Activated T-cell treated with anti-CD3 and anti-CD28 coated beads, Interleukin-2, amount 50 U/mL, for 24 hours (primary cell): ENCODE measurements at places on chromosomes 4 and X.
A peak's percentile ranks its signal among the peaks of the same experiment; 100 is the strongest.

GRCh38 chr4:172725581-172725980, 443.0 kb upstream of the GALNT7 start:
- H3K36me3 ChIP-seq = no peaks in the 10 kb centered on the region
- no peaks in the 10 kb centered on the region for H3K27me3 ChIP-seq
- no peak for DNase-seq

DNA sequence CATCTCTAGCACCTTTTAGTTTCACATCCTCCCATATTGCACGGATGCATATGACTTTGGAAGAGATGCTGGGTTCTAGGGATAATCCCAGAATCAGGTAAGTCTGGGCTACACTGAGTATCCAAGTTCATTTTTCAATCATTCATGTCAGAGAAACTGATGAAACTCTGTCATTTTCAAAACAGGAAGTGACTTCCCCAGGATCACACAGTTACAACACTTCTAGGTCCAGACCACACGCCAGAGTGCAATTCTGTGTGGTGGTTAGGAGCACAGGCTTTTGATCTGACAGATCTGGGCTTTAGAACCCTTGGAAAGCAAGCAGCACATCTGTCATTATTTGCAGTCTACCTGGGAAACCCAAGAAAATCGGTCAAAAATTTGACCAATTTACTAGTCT, 52.1 kb upstream of the CDKN2AIP start:
- H3K36me3 ChIP-seq = no peaks in the 10 kb centered on the region
- no peak overlapping the region for H3K27ac ChIP-seq

DNA sequence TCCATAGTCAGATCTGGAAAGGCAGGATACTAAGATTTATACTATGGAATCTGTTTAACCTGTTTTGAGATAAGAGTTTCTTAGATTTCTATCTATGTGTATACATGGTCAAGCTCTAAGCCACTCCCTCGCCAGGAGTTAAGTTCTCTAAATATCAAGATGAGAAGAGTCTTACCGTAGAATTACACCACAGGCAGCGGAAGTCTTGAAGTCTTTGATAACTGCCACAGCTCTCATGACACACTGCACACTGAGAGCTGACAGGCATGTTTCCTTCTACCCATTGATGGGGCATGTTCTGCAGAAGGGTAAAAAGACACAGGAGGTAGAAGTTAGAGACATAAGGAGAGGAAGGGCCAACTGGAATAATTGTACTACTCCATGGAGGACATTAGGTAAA, 67.7 kb downstream of the DGKK start:
- H3K27ac ChIP-seq = no peak overlapping the region
- H3K36me3 ChIP-seq = no peaks in the 10 kb centered on the region
- DNase-seq = no peak
- H3K4me3 ChIP-seq = no peak overlapping the region
- peaks cover 45% of the 10 kb centered on the region for H3K27me3 ChIP-seq

DNA sequence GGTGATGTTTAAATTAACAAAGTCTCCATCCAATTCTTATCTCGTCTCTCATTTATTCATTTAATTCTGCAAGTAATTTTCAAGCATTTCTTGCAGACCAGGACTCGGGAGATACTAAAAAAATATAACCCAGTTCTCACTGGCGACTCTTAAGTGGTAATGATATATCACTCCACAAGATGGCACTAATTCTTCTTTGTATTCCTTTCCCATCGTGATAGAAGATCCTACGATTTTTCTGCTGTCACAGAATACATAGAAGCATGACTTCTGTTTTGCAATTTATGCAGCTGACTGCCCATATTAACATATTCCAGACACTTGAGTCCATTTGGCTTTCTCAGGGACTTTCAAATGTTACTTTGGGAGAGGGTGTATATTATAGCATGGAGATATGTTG, 64.0 kb upstream of the FGF13 start:
- peaks cover 24% of the 10 kb centered on the region for H3K27me3 ChIP-seq
- H3K36me3 ChIP-seq = no peaks in the 10 kb centered on the region
- no peak overlapping the region for H3K27ac ChIP-seq
- DNase-seq = no peak
- no peaks in the 10 kb centered on the region for H3K4me1 ChIP-seq

- no peak overlapping the region for H3K27ac ChIP-seq
- peaks cover 65% of the 10 kb centered on the region for H3K36me3 ChIP-seq
- H3K4me3 ChIP-seq = no peak overlapping the region
- no peaks in the 10 kb centered on the region for H3K27me3 ChIP-seq
Measured at GRCh38 chr4:2886622-2887021, 43.0 kb downstream of the ADD1 start.

DNA sequence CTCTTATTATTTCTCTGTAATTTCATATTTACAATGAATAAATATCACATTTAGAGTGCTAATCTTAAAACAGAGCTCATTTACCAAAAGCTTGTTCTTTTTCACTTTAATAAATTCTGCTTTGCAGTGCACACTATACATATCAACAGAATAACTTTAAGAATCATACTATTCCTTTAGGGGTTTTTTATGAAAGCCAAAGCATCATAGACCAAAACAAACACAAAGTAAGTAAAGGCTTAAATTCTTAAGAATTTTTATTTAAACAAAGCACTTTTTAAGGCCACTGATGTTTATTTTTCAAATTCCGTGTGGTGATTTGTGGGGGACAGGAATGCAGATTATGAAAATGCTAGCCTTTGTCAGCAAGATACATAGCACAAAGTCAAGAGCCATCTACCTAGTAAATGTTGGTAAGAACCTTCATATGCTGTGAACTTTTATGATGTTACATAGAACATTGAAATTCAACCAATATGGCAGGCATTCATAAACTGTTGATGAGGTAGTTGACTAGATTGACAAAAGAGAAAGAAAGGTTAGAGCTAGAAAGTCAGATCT, 17.8 kb downstream of the TIGD2 start:
- no peaks in the 10 kb centered on the region for H3K4me1 ChIP-seq
- H3K27ac ChIP-seq = no peak overlapping the region
- no peaks in the 10 kb centered on the region for H3K27me3 ChIP-seq
- no peak for DNase-seq
- H3K36me3 ChIP-seq = no peaks in the 10 kb centered on the region

- H3K27me3 ChIP-seq = no peaks in the 10 kb centered on the region
- H3K27ac ChIP-seq = no peak overlapping the region
- no peak overlapping the region for H3K4me3 ChIP-seq
- H3K4me1 ChIP-seq = no peaks in the 10 kb centered on the region
- no peaks in the 10 kb centered on the region for H3K36me3 ChIP-seq
Measured at GRCh38 chr4:171017593-171017992, 795.6 kb upstream of the GALNTL6 start.

GRCh38 chr4:77145842-77146185, 11.2 kb upstream of the CCNG2 start:
- DNase-seq = no peak
- H3K4me1 ChIP-seq = peaks cover 16% of the 10 kb centered on the region
- no peak overlapping the region for H3K4me3 ChIP-seq
- H3K27me3 ChIP-seq = no peaks in the 10 kb centered on the region
- peak overlapping the region; percentile 27 for H3K27ac ChIP-seq

GRCh38 chr4:152713951-152714705, 34.3 kb upstream of the TMEM154 start:
- H3K27me3 ChIP-seq = no peaks in the 10 kb centered on the region
- no peak overlapping the region for H3K4me3 ChIP-seq
- H3K27ac ChIP-seq = no peak overlapping the region
- DNase-seq = no peak
- H3K4me1 ChIP-seq = peaks cover 7% of the 10 kb centered on the region

GRCh38 chrX:63434665-63435064, 83.5 kb upstream of the SPIN4 start:
- H3K4me1 ChIP-seq = no peaks in the 10 kb centered on the region
- no peak for DNase-seq
- no peak overlapping the region for H3K27ac ChIP-seq
- no peak overlapping the region for H3K4me3 ChIP-seq

DNA sequence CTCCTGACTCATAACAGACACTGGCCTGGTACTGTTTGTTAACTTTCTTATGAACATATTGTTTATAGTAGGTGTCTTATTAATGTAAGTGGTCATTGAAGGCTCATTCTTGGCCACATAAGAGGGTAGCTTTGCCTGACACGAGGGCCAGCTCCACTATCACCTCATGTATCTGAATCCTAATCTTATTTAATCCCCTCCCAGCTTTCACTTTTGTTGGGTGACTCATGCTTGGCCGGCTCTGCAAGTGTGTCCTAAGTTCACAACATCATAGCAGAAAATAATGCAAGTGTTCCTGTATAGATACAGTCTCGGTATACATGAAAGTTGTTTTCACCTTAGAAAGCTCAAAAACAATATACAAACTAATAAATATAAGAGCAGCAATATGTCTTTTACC, 283.8 kb downstream of the IQCM start:
- no peak for DNase-seq
- no peak overlapping the region for H3K4me3 ChIP-seq
- no peaks in the 10 kb centered on the region for H3K27me3 ChIP-seq
- no peaks in the 10 kb centered on the region for H3K36me3 ChIP-seq
- no peak overlapping the region for H3K27ac ChIP-seq
